Muscle of back (tissue), 13 donors: ENCODE measurements at places on chromosomes 6 and 20.

DNA sequence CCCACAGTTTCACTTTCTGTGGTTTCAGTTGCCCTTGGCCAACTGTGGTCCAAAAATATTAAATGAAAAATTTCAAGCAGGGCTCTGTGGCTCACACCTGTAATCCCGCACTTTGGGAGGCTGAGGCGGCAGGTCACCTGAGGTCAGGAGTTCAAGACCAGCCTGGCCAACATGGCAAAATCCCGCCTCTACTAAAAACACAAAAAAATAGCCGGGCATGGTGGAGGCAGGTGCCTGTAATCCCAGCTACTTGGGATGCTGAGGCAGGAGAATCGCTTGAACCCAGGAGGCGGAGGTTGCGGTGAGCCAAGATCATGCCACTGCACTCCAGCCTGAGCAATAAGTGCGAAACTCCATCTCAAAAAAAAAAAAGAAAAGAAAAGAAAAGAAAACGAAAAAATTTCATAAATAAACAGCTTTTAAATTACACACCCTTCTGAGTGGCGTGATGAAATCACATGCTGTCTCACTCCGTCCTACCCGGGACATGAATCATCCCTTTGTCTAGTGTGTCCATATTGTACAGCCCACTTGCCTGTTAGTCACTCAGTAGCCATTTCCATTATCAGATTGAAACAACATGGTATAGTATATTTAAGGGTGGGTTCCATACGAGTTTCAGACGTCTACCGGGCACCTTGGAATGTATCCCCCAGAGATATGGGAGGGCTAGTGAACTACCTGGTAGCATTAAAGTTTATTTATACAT is 11.7 kb downstream of the PTPRK start:
- peak; percentile 74 for DNase-seq

- no peak for DNase-seq
Measured at GRCh38 chr6:124999105-124999764, 37.0 kb downstream of the RNF217 start.

DNA sequence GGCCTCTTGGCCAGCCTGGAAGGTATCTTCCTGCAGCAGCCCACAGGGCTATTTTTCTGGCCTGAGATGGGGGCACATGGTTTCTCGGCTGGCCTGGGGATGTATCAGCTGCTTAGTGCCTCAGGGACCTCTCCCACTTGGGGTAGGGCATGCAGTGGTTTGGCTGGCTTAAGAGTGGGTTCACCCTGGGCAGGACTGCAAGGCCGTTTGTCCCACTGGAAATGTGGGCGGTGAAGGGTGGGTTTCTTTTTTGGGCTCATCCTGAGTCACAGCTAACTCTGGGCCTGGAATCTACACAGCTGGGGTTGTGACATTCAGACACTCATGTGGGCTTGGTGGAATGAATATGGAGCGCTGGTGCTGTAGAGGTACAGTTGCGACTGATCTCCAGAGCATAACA is 62.0 kb downstream of the CDH26 start:
- no peak for DNase-seq

GRCh38 chr20:63042448-63043071 is 35.8 kb upstream of the BHLHE23 start:
- no peak for DNase-seq

- no peak for DNase-seq
Measured at GRCh38 chr6:47915017-47915416, 133.2 kb downstream of the OPN5 start.

DNA sequence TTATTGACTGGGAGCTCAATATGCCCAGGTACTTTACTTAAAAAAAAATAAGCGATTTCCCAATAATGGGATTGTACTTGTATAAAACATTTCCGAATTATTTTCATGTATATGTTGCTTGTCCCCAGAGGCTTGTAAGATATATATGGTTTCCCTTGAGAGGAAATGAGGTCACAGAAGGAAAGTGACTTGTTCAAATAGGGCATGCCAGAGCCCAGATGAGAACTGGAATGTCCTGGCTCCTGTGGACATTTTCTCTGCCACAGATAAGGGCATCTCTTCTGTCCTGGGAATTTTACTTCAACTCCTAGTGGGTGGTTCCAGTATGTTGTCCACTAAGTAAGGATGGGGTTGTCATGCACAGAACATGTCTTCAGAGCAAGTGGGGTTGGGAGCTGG is 63.0 kb downstream of the LYRM2 start:
- no peak for DNase-seq

DNA sequence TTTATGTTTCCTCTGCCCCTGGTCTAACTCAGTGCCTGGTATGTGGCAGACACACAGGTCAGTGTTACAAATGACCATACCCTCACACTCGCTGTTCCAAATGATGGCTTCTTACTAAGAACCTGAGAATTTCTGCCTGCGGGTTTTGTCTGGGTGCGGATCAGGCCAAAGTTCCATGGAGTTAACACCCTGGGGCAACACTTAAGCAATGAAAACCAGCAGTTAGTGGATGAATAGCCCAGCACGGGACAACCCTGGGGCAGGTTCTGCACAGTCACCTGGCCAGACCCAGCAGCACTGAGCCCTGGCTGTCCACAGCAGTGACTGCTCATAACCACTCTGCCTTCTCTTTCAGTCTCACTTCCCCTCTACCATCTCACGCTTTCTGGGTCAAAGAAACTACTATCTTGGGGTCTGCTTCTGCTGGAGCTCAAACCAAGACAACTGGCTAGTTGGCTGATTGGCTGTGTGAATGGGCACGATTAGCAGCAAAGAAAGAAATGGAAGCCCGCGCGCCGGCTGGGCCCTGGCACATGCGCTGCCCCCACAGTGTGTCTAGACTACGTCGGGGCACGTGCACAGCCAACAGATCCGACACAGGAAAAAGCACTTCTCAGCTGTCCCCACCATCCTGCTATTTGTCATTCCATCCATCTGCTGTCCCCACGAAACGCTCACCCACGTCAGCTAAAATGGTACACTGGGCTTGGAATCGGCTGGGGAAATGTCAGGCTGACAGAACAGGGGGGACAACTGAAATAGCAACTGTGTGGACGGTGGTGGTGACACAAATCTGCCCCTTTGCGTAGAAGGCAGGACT is 36.6 kb downstream of the MGME1 start:
- DNase-seq: peak; percentile 25

DNA sequence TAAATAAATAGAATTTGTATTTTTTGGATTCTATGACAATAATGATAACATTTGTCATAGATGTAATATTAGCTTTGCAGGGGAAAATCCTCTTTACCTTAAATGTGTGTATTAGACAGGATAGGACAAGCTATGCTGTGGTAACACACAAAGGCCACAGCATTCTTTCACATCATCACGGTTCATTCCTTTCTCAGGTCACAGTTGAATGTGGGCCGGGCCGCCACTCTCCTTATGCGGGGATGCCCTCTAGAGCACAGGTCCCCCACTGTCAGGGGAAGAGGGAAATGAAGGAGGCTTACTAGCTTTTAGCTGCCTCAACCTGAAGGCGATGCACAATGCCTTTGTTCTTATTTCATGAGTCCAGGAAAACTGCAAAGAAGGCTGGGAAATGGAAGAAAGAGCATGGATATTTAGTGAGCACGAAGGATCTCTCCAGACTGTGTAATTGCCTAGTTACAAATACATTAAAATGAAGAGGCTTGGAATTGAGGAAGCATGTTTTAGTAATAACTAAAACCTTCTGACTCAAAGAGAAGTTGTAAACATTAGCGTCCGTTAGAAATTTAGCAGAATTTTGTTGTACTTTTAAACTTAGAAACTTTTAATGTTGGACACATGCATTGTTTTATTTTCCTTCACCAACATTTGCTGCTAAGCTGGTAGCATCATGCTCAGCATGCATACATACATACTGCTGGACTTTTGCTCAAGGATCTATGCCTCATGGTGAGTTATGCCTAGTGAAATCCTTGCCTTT is 248.9 kb upstream of the FOXQ1 start:
- DNase-seq: no peak

GRCh38 chr6:43724914-43725642 is 37.5 kb upstream of the MRPS18A start:
- DNase-seq: no peak

DNA sequence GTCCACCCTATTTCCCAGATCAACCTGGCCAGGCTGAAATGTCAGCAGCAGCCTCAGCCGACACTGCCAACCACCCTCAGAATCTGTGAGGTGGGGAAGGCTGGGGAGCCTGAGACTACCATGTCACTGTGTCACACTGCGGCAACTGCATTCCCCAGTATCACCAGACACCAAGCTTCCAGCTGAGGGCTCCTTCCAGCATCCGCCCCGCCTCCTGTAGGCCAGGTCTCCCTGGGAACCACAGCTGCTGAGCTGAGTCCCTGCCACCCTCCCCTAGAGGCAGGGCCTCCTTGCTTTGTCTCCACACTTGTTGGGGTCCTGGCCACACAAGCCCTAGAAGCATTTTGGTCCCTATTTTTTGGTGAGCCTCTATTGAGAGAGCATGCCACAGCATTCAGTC is 115.7 kb downstream of the UNC5CL start:
- DNase-seq: no peak

DNA sequence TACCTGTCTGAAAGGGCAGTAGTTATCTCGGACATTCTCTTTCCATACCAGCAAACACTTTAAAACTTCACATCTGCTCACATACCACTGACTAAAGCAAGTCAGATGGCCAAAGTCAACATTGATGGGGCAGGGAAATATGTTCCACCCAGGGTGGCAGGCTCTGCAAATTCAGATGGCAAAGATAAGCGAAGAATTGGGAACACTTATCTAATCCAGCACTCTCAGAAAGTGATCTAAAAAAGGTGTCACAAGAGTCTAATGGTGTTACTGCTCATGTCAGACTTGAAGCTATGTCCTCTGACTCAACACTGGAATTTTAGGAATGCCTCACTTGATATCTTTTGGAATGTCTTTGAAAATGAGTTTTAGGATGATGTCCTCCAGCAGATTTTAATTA is 1086.2 kb downstream of the KIF16B start:
- DNase-seq: no peak

DNA sequence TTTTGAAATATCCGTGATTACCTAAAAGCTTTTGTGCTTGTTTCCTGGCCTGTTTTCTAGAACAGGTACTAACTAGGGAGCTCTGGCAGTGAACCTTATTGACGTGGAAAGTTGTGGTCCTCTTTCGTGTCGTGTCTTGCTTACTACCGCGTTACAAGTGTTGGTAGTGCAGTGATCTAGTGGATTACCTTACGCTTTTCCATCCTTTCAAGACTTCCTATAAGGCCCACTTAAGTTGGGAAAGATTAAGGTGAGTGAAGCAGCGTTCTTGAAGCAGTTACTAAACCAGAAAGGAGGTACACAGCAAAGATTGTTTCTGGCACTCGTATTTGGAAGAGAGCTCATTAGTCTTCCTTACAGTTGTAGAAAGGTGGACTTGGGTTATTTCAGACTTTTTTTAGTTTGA is 1.9 kb downstream of the PNRC1 start:
- peak; percentile 35 for DNase-seq

- DNase-seq: no peak
Measured at GRCh38 chr6:71015392-71015791, 58.5 kb upstream of the B3GAT2 start.

GRCh38 chr6:54716877-54717276 is 129.7 kb upstream of the FAM83B start:
- peak; percentile 30 for DNase-seq

- no peak for DNase-seq
Measured at GRCh38 chr6:11174242-11174611, 58.2 kb downstream of the NEDD9 start.

GRCh38 chr6:39074486-39074885 is 25.9 kb downstream of the GLP1R start:
- no peak for DNase-seq

- no peak for DNase-seq
Measured at GRCh38 chr6:168530653-168531071, 89.7 kb downstream of the SMOC2 start.

GRCh38 chr6:100163035-100163434 is 169.0 kb upstream of the MCHR2 start:
- DNase-seq: no peak

DNA sequence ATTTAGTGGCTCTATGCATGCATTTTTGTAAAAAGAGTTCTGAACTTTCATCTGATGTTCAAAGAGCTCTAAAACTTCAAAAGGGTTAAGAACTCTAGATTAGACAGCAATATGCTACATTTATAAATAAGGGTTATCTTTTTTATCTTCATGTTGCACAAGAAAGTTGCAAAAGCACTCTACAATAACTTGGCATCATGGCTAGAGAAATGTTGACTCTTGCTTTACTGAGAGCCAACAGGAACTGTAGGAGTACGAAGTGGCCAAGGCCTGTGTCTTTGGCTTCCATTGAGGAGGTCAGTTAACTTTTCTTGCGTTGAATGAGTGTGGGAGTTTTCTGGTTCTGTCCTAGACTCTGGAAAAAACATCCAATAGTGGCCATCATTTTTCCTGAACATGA is 516.9 kb downstream of the TFAP2B start:
- DNase-seq: no peak

GRCh38 chr6:15523679-15524630 is 138.9 kb downstream of the DTNBP1 start:
- DNase-seq: no peak

- DNase-seq: no peak
Measured at GRCh38 chr20:49330701-49331615, 53.1 kb upstream of the ZNFX1 start.

DNA sequence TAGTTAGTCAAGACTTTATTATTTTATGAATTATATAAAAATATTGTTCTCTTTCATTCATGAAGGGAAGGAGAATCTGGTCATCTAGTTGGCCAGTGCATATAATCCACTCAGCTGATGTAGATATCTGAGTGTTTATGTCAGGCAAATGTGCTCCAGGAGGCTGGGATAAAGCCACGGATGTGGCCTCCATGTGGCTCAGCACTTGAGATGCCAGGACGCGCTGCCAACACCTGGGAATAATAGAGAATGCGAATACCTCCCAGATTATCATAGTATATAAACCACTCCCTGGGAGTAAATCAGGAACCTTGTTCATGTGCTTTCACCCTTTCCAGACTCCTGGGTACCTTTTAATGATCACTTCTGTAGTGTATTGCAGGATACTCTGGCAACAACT is 1006.0 kb downstream of the KIF16B start:
- DNase-seq: no peak

DNA sequence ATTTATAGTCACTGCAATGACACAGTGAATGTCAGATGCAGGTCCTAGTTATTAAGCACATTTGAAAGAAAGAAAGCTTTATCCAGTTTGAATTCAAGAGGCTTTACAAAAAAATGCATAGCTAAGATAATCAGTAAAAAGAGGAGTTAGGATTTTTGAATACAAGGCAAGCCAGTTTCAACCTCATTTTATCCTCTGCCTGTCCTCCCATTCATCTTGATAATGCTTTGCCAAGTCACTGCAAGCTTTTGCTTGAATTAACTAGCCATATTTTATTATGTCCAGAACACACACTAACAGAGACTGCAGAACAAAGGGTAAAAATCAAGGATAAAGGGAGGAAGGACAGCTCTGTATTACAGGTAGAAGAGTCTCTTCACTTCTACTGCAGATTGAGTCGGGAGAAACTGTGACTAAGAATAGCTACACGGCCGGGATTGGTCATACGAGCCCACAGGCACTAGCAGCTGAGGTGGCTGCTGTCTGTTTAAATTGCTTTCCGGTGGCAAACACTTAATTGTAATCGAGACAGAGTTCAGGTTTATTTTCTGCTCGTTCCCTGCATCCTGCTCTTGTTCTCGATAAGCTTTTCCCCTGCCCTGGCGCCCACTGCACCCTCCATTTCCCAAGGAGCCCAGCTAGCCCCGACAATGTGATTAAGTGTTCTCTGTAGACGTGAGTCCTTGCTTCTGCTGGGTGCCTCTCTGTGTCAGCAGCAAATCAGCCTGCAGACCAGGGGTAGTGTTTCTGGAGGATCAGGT is 30.5 kb upstream of the AKAP12 start:
- no peak for DNase-seq

- DNase-seq: no peak
Measured at GRCh38 chr6:141758430-141758829, 374.3 kb upstream of the GJE1 start.

- DNase-seq: no peak
Measured at GRCh38 chr6:744666-745353, 51.9 kb upstream of the EXOC2 start.
